ENCODE measurements at places on chromosomes 5 and 9.

- DNase-seq, result no peak
These were observed 250.8 kb upstream of the FBXL7 start for GRCh38 chr5:15249152-15249551.

DNA sequence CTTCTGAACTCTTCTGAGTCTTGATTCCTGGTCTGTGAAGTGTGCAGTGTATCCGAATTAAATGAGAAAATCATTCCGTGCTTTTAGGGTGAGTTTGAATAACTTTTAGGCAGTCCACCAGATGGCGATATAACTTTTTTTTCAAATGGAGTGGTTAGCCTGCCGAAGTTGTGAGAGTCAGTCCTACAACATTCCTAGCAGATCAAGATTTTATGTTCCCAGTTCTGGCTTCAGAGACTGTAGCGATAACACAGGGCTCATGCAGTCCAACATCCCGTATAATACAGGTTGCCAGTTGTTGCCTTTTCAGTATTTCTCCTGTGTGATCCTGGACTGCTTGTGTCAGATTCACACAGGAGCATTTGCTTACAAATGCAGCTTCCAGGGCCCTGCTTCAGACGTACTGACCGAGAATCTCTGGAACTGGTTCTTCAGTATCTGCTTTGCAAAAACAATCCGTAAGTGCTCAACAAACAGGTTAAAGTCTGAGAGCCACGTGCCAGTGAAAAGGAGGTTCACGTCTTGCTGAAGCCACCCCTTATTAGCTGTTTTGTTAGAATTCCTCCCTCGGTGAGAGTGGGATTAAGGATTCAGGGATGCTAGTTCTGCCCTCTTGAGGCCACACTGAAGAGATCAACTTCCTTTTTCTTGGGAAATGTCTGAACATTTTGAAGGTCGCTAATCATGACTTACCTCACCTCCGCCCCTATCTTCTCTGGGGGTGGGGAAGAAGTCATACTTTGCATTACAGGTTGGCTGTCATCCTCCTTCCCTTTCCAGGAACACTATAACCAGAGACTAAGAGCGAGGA is 22.8 kb downstream of the SMIM3 start:
- DNase-seq, result no peak

GRCh38 chr9:136512651-136513071 is 29.8 kb upstream of the SEC16A start:
- DNase-seq, result no peak

- no peak for DNase-seq
These were observed 592.9 kb upstream of the C9orf72 start for GRCh38 chr9:28166179-28166578.

DNA sequence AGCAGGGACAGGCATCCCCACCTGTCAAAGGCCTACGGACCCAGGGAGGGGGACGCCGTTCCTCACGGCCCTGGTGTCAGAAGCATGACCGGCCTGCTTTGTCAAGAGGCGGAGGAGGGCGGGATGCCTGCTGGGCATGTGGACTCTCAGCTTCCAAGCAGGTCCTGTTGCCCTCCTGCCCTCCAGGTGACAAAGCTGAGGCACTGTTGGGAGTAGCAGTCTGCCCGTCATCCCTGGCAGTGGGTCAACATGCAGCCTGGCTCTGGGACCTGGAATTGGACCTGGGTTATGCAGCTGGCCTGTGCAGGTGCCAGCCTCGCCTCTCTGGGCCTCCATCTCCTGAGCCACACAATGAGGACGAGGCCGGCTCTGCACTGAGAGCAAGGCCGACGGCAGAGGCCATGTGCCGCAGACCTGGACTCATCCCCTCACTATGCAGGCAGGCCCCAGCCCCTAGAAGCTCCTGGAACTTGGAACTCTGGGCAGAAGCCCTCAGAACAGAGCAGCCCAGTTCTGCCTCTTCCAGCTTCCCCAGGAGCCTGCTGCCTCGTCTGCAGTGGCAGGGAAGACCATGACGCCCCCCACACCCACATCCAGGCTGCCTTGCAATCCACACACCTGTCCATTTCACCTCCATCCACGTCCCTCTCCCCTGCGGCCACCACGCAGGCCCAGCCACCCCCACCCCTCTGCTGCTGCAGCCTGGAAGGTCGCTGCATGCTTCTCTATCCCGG is 20.8 kb upstream of the FCN1 start:
- DNase-seq, result no peak

DNA sequence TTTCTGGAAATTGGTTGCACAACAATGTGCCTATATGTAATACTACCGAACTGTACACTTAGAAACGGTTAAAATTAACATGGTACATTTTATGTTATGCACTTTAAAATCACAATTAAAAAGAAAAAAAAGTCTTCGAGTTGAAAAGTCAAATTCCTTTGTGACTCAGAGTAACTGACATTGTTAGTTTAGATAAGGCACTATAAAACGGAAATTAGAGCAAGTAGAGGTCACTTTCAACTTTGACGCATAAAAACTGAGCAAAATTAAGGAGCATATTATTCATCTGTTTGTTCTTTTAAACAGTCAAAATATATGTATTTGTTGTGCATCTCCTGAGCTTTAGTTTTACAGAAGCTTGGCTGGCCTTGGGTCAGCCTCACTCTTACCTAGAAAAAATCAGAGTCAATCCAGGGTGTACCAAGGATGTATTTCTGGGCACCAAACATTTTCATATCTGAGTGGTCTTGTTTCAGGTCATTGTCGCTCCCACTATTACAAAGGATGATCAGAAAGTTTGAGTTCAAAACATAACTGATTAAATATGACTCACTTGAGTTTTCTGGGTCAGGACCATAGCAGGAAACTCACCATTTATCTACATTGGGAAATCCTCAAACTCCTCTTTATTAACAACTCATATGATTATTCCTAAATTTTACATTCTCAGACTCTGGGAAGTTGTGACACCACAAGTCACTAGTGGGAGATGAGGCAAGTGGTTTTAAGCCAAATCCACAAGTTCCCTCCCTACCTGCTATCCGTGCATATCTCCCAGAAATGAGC is 160.6 kb downstream of the CCDC192 start:
- DNase-seq, result no peak

DNA sequence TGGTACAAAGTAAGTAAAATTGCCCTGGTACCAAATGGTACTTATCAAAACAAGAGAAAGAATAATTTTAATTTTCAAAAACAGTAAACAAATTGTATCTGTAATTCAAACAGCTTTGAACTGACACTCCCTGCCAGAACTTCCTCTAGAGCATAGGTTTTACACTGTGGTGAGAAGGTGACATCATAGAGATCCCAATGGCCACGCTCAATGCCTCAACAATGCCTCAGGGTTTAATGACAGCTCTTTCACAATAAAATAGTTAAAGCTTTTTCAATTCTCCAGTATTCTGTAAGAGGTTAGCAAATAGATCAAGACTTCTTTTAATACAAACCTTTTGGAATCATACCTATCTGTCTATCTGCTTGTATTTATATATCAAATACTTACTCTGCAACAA is 437.1 kb downstream of the PRR16 start:
- DNase-seq, result no peak

GRCh38 chr5:143613329-143613728 is 198.6 kb upstream of the HMHB1 start:
- no peak for DNase-seq

DNA sequence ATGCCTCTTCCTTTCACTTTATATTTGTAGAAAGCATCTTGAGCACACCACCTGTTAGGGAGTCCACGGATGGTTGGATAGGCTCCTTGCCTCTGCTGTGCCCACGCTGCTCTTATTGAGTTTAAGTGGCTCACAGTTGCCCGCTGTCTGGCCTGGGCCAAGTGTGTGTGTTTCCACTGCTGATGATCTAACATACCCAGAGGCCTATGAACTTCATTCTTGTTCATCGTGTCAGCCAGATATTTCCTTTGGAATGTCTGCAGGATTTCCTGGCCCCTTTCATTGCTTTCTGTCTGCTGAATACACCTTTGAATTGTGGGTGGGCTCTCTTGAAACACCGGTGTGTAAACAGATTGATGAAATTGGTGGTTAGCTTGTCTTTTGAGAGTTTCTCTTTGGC is 46.6 kb downstream of the MVB12B start:
- DNase-seq, result no peak

DNA sequence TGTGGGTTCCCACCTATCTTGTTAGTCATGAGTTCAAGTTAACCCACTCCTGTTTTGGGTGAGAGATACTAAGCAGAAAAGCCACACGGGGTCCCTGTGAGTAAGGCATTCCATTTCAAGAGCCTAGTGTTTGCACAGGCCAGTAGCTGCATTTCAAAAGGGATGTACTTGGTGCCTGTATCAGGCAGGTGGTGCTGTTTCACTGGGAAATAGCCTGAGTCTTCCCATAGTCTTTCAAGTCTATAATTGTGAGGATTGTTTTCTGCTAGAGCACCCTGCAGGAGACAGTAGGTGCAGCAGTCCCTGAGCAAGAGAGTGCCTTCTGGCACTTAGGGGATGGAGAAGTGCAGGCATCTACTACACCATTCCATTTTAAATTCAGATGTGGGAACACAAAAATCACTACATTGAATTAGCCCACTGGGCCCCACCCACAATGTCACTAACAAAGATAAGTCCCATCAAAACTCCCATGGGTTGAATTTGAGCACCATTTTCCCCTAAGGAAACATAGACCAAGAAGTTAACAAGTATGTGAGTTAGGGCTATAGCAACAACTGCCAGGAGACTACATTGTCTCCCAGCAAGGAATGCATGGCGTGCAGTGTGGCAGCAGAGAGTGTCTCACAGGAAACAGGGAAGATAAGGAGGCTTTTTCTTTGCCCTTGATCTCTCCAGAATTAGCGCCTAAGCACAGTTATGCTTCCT is 263.2 kb downstream of the COX7C start:
- DNase-seq, result no peak

DNA sequence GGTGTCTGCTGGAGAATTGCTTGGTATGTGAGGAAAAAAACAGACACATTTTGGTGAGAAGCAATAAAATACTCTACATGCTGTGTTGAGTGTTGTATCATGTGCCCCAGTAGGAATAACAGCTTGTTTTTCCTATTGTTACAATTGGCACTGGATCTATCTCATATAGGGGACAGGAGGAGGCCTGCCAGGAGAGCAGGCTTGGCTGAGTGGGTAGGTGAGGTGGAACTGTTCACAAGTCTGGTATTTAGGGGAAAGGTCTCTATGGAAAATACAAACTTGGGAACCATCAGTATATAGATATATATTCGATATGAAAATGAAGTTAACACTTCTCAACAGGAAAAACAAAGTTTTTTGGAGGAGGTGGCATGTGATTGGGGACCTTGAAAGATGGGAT is 9.5 kb upstream of the SH3TC2 start:
- no peak for DNase-seq

DNA sequence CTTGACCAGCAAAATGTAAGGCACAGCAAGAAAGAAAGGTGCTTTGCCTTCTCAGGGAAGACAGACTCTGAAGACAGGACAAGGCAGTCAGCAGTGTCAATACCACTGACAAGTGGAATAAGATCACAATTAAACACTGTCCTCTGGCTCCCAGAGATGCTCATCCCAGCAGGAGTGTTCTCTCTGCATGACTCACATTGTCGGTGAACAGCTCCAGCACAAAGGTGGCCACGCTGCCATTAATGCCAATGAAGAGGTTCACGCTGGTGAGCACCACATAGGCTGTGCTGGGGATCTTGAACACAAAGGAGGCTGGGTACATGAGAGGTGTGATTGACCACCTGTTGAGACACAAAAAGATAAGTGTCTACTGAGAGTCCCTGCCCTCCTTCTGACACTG is 31.9 kb downstream of the NIPSNAP3B start:
- no peak for DNase-seq

GRCh38 chr5:14574891-14575508 is 6.6 kb upstream of the OTULINL start:
- DNase-seq, result peak; percentile 50

DNA sequence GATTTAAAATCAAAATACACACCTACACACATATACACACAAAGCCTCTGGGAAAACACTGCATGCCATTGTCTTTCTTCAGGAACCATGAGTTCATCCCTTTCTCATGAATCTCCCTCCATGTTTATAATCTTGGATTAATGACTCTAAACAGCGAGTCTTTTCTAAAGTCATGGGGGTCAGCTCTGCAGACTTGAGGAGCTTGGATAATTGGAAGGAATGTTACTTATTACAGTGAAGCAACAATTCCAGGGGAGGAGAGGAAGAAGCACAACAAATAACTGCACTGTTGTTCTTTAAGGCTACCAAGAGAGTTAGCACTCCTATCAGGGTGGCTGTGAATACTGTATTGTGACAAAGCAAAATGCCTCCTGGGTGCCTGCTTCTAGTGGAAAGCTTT is 444.7 kb downstream of the ANXA1 start:
- no peak for DNase-seq

- DNase-seq, result peak; percentile 43
These were observed 21.3 kb upstream of the GBGT1 start for GRCh38 chr9:133184971-133185370.

DNA sequence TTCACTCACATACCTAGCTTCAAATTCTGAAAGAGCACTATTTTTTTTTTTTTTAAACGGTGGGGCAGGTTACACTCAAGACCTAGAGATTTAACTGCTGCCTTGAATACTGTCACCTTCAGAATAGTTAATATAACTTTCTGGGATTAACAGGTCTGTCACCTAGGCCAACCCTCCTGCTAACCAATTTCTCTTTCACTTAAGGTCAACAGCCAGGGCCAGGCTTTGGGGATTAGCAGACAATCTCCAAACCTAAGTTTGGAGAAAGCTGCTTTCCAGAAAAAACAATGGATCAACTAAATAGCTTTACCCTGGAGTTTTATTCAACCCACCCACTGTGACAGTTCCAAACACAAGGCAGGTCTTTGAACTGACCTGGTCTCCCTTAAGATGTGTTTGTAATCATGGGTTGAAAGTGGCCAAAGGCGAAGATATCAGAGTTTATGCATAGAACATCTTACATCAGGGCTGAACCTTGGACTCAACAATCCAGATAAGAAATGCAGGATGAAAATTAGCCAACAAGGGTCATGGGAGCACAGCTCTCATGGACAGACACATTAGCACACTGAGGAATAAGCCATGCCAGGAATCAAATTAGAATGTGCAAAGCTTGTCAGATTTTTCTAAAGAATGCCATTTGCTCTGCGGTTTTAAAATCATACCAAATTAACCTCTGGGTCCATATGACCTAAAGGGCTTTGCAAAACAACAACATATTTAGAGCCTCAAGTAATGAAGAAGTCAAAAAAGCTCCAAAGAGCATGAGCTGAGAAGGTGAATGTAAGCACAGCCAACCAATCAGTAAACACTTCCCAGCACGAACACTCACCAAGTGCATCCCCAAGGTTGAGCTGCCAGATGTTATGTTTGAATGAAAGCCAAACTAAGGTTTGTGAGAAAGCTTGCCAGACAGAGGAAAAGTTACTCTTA is 538.5 kb upstream of the DMAC1 start:
- no peak for DNase-seq

DNA sequence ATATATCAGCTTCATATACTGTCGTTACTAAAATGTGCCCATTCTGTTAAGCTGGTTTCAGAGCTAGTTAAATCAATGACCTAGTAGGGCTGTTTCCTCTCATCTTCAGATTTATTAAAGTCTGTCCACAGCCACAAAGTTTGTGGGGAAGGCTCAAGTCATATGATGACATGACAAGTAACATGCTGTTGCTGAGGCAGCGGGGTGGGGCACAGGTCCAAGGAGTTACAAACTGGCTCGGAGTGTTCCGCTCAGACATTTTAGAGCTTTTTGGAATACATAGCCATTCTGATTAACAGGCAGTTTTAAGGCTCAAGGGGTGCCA is 2.7 kb upstream of the ANP32B start:
- DNase-seq, result peak; percentile 26

GRCh38 chr5:124923131-124923530 is 176.7 kb upstream of the ZNF608 start:
- no peak for DNase-seq
